K562 (cell line): ENCODE measurements at places on chromosomes 5 and 9. TPM values are rescaled to one million over a fixed set of nuclear protein-coding genes. Genes with fewer than 3 reads are reported as not detected.

The NPM1 gene
- total RNA-seq: 2,894 and 2,951 TPM in 2 replicates

The GRIN3A gene
- total RNA-seq: not detected in 2 replicates

DNA sequence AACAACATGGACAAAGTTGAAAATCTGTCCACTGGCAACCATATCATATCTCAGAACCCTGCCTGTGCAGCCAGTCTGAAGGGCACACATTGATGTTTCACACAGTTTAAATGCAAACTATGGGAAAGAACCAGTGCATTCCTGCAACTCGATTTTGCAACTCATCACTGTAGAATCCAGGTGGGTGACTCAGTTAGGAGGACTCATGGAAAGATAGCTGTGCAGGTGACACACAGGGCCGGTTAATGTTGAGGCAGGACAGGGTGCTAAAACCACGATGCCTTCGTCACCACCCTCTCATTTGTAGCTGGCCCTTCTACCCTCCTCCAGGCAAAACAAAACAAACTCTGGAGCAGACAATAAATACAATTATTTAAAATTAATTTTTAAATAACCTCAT lies 62.8 kb downstream of the TLE1 start:
- DNase-seq: no peak
- no peaks in the 10 kb centered on the region for H3K4me1 ChIP-seq
- no peaks in the 10 kb centered on the region for H3K27me3 ChIP-seq
- H3K27ac ChIP-seq: no peak overlapping the region

GRCh38 chr5:64969578-64969977 lies 200.8 kb downstream of the CWC27 start:
- no peaks in the 10 kb centered on the region for H3K36me3 ChIP-seq
- H3K27ac ChIP-seq: no peak overlapping the region
- H3K27me3 ChIP-seq: no peaks in the 10 kb centered on the region
- no peaks in the 10 kb centered on the region for H3K4me1 ChIP-seq
